ENCODE measurements at places on chromosomes 5 and 9. TPM values are rescaled to one million over a fixed set of nuclear protein-coding genes. Genes with fewer than 3 reads are reported as not detected.

DNA sequence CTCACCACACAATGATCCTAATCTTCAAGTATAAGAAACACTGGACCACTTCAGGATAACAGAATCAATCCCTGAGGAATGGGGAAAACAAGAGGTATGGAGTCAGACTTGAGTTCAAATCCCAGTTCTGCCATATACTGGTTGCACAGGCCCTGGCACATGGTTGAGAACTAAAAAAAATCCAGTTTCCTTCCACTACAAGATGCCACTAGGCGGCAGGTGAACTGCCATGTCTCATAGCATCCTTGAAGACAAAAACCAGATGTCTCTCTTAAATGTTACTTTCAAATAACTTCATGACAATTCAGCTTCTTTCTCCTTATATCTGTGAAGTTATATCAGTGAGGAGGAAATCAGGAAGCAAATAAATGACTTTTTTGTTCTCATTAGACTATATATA, 11.0 kb downstream of the DEPDC1B start:
- DNase-seq = no peak

DNA sequence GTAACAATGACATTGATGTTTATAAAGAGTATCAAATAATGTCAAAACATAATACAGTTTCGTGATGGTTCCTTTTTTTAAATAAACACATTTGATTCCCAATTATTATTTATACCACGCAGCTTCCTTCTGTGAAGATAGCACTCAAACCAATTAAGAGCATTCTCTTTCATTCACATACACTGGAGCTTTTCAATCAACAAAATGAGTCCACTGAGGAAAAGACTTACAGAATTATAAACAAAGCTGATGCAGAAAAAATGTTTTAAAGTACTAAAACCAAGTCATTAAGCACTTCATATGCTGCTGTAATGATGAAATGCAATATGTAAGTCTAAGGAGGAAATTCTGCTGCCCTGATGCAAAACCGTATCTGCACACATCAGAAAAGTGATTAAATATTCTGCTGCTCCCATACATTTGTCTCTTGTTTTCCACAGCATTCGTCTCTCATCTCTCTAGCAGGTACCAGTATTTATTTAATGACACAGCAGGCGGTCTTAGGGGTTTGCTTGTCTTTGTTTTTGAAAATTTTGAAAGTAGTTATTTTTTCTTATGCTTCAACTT, 147.1 kb downstream of the CDH10 start:
- DNase-seq = no peak

- no peak for DNase-seq
Observed at GRCh38 chr5:6753851-6754250, 40.6 kb downstream of the TENT4A start.

DNA sequence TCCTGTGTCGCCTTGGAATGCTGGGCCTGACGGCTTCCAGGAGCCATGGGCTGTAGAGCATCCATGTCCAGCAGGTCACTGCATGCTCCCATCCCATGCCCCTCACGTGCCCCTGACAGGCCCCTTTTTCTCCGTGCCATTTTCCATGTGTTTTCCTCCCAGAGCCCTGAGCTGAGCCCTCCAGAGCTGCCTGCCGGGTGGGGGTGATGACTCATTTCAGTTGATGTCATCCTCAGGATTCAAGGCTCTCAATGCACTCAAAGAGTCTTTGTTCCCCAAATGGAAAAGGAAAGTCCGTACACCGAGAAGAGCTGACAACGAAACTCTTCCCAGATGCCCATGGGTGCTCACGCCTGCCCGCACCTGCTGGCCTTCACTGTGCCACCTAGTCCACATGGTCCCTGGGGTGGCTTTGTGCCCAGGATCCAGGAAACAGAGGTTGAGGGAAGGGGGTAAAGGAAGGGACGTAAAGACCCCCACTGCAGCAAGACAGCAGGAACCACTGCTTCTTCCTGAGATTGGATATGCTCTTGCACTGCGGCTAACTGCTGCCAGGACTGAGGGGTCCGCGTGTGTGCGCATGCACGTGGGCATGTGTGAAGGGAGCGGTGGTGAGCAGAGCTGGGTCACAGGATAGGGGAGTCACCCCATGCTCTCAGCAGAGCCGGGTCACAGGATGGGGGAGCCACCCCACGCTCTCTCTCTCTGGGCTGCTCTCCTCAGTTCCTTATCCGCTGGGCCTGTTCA, 27.6 kb downstream of the COL15A1 start:
- DNase-seq = no peak

DNA sequence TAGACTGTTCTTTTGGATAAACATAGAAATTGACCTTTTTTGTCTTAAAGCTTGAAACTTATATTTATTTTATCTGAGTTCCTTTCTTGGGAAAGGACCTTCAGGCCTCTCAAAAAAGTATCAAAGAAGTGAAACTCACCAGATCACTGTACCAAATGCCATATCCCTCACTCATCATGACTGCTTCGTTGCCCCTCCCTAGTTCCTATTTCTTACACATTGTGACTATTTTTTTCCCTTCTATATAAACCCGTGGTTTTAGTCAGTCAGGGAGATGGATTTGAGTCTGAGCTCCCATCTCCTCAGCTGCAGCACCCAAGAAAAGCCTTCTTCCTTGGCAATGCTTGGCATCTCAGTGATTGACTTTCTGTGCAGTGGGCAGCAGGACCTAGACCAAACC, 129.4 kb downstream of the LPAR1 start:
- DNase-seq = no peak

GRCh38 chr5:54295651-54296276, 14.6 kb downstream of the ARL15 start:
- DNase-seq = no peak

DNA sequence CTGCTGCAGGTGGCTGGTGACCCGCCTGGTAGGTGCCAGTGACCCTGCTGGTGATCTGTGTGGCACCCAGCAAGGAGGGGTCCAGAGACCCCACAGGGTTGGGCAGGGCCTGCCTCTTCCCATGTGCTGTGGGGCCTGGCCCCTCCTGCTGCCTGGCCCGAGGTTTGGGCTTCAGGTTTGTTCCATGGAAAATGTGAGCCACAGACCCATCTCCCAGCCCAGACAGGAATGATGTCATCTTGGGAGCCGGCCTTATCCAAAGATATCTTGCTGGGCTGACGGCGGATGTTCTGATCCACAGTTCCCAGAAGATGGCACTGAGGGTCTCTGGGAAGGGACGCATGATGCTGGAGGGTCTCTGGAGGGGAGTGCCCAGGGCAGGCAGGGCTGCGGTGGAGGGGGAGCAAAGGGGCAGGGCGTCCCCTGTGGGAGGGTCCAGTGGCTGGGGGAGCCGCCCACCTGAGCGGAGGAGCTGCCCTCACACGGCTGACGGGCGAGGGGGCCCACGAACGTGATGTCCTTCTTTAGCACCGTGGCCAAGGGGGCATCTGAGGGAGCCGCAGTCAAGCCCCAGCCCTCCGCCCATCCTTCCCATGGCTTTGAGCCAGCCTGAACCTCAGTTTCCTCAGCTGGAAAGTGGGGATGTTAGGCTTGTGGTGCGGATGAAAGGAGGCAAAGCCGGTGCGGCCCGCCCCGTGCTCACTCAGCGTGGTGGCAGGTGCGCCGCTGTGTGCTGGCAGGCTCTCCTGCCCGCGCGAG, 68.1 kb downstream of the COL5A1 start:
- no peak for DNase-seq

DNA sequence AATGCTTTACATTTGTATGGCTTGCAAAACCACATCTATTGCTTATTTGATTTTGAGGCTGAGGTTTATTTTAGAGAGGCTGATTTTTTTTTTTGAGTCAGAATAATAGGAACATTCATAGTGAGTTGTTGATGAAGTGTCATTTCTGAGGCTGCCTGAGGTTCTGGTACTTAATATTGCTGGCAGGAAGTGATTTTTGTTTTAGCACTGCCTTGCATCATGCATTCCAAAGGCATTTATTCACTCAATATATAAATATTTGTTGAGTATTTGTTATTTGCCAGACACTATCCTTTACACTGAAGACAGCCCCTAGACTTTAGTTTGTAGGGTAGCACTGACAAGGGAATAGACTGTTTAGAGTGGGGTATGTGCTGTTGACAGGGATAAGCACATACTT, 2.7 kb downstream of the RNF20 start:
- DNase-seq = no peak

DNA sequence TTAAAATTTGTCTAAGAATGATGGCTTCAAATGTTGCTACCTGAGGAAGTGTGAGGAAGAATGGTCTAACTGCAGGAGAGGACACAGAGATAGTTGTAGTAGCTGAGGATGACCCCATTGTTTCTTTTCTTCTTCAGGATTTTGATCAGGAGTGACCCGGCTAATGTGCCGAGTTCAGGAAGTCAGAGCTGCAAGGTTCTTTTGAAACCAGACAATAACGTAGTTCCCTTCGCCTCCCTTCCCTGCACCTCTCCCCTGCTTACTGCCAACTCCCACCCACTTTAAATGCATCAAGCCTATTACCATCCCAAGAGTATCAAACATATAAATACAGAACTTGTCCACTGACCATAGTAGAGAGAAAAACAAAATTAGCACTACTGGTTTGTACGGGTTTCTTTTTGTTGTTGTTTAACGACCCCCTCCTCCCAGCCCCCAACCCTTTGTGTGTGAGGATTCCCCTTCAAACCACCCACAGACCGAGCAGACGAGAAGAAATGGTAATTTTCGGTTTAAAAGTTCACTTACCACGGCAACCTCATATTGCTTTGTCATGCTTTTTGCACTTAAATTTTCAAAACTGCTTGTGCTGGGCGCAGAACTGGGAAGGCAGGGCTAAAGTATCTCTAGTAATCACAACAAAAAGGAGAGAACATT, 23.5 kb upstream of the ELAVL2 start:
- DNase-seq = no peak

GRCh38 chr9:125889112-125889475, 141.9 kb downstream of the PBX3 start:
- DNase-seq = no peak

DNA sequence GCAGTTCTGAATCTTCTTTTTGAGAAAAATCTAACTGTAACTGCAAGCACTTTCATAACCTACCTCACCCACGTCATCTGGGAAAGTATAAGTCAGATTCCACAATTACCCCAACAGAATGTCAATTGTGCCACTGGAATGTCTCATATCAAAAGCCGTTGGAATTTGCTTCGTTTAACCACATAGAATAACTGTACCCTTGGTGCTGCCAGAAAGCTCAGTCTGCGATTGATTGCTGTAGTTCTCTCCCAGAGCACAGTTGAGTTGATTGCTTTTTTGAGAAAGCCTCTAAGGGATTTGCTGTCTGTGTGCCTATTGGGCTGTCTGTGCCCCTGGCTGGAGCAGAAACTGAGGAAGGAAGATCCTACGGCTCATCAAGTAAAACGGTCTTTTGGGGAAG, 583.6 kb downstream of the TMEM38B start:
- no peak for DNase-seq

- no peak for DNase-seq
Observed at GRCh38 chr5:108381350-108381953, 446 bp downstream of the FBXL17 start.

DNA sequence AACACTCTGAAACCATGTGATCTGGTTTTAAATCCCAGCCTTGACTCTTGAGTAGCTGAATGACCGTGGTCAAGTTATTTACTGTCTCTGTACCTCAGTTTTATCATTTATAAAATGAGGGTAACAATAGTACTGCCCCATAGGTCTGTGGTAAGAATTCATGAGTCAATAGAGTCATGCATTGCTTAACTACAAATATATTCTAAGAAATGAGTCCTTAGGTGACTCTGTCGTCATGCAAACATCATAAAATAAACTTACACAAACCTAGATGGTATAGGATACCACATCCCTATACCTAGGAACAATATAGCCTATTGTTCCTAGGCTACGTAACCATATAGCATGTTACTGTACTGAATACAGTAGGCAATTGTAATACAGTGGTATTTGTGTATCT, 20.3 kb upstream of the ABCA1 start:
- DNase-seq = no peak

DNA sequence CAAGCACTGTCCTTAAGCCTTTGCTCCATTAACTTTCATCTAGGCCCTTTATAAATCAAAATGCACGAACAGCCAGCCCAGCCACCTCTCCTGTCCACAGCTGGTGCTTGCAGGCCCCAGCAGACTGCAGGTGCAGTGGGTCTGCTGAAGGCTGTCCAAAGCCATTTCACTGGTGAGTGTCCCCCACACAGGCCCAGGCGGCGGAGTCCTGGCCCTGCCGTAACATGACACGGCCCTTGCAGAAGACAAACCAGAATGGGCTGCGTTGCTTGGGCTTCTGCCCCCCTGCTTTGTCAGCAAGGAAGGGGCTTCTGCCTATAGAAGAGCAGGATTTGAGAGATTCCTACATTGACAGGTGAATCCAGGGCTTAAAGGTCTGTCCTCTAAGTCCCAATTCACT, 188.6 kb downstream of the NR3C1 start:
- no peak for DNase-seq

DNA sequence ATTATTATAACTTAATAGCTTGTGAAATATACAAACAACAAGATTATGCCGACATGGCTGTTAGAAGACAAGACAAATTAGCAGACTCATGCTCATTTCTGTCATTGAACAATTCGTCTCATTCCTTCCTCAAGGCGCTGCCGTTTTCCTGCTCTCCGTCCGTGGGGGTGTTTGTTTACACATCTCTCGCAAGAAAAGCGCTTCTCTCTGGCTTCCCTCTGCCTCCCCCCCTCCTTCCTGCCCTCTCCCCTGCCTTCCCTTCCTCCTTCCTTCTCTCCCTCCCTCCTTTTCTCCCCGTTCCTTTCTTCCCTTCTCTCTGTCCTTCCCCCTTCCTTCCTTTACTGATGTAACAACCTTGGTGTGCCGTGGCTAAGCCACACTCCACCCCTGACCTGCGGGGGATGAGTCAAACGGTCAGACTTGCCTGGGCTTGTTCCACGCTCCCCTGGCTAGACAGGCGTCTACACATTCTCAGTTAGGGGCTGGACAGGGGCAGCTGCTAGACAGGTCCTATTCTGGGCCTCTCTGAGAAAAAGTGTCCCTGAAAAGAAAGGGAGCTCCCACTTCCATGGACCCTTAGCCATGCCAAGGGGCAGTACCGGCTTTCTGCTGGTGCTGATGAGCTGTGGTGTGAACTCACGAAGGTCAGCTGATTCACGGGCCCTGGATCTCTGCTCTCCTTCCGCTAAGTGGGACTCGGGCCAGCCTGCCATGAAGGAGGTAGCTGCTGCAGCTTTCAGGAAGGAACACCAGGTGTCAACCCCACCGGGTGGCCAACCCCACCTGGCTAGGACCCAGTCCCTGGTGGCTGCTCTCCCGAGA, 32.0 kb upstream of the SPTLC1 start:
- peak; percentile 37 for DNase-seq

- DNase-seq = no peak
Observed at GRCh38 chr9:37859043-37859442, 44.9 kb downstream of the SLC25A51 start.

DNA sequence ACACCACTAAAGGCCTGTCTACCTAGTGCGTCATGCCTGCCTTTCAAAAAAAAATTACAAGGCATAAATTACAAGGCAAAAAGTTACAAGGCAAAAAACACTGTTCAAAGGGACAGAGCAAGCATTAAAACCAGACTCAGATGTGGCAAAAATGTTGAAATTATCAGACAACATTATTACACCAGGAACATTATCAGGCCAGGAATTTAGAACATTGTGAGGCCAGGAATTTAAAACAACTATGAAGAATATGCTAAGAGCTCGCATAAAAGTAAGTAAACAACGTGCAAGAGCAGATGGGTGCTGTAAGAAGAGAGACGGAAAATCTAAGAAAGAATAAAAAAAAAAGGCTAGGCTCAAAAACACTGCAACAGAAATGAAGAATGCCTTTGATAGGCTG, 18.2 kb upstream of the MLANA start:
- no peak for DNase-seq

- DNase-seq = no peak
Observed at GRCh38 chr5:170161069-170161468, 55.4 kb downstream of the FOXI1 start.

RIOK2 gene
- 36.8 TPM for polyA plus RNA-seq

MLANA gene
- 0.99 TPM for polyA plus RNA-seq

C9orf153 gene
- polyA plus RNA-seq = 0.21 TPM

TMEM174 gene
- 22.5 TPM for polyA plus RNA-seq

ZNF354C gene
- polyA plus RNA-seq = 16.4 TPM

CCDC112 gene
- polyA plus RNA-seq = 17.3 TPM

FCHO2 gene
- polyA plus RNA-seq = 31.0 TPM

All from left renal pelvis (tissue), 4 donors.